CD4-positive, CD25-positive, alpha-beta regulatory T cell (primary cell): ENCODE measurements at places on chromosomes 7 and 10.

DNA sequence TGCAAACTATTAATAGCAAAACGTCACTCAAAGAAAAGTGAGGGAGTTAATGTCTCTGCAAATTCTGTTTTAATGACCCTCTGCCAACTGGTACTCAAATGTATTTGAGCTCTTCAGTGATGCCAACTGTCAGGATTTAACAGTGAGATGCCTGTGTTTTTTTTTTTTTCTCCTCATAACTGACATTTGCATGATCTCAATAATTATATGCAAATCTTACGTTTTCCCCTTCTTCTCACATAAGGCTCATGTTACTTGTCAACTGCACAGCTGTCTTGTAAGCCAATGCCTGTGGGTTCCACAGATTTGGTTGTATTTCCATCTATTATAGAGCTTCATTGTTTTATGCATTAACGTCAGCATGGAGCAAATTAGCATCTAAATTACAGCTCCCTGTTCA lies 38.2 kb downstream of the PPP1R3A start:
- no peak for DNase-seq

GRCh38 chr7:110010359-110010758 lies 1080.6 kb upstream of the LRRN3 start:
- no peak for DNase-seq

DNA sequence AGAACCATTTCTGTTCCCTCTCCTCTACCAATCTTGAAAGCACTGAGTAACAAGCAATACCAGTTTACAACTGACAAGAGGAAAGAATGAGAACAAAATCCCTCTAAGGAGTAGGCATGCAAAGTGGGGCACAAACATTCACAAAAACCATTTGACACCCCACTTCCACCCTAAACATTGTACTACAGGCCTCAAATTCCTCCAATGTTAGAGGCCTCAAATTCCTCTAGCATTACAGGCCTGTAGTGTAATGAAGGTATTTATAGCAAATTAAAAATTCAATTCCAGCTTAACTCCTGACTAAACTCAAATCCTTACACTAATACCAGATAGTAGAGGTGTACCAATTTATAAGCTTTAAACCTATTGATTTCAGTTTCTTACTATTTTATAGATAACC lies 85.4 kb downstream of the SIRT1 start:
- DNase-seq = no peak

DNA sequence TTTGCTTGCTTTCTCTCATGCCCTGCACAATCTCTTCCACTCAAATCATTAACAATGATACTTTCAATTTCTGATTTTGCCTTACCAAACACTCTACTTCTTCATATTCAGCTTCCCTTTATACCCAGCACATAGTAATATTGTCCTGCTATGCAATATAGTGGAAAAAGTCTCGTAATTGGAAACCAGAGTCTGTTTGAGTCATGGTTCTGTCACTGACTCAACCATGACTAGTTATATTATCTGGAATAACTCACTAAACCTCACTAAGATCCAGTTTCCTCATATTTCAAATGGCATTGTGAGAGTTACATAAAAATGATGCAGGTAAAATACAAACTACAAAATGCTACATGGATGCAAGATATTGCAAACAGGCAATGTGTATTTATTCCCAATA lies 98.5 kb upstream of the LRRTM3 start:
- DNase-seq = no peak

- no peak for DNase-seq
Observed at GRCh38 chr7:40244226-40244625, 109.4 kb downstream of the SUGCT start.
